ENCODE measurements at places on chromosomes 7 and 10.

- no peak for DNase-seq
Observed at GRCh38 chr10:125523347-125523746, 159.6 kb downstream of the TEX36 start.

DNA sequence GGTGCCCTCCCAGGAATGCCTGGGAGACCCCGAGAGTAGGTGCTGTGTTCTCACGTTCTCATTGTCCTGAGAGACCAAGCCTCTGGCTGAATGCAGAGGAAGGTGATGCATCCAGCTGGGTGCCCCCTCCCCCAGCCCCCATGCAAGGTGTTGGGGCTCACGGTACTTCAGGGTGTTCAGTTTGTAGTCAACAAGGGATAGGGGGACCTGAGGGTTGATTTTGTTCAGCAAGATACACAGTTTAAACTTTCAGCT lies 60.4 kb upstream of the DUSP5 start:
- DNase-seq: no peak

- DNase-seq: peak; percentile 31
Observed at GRCh38 chr10:48495282-48496045, 109.4 kb downstream of the ARHGAP22 start.

- peak; percentile 22 for DNase-seq
Observed at GRCh38 chr10:117619707-117620405, 77.3 kb downstream of the EMX2 start.

DNA sequence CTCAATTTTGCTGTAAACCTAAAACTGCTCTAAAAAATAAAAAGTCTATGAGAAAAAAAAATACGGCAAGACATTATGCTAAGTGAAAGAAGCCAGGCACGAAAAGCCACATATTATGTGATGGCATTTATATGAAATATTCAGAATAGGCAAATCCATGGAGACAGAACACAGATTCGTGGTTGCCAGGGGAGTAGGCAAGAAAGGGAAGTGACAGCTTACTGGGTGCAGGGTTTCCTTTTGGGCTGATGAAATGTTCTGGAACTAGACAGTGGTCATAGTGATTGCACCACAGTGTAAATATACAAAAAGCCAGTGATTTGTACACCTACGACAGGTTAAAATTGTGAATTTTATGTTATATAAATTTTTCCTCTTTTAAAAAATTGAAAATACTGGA lies 41.3 kb upstream of the GLI3 start:
- DNase-seq: no peak

GRCh38 chr7:5375925-5376324 lies 47.7 kb downstream of the TNRC18 start:
- no peak for DNase-seq

GRCh38 chr10:119216127-119216526 lies 8.8 kb downstream of the GRK5 start:
- DNase-seq: no peak

GRCh38 chr10:127148933-127149220 lies 47.5 kb downstream of the INSYN2A start:
- no peak for DNase-seq

- DNase-seq: no peak
Observed at GRCh38 chr7:143346018-143346417, 16.5 kb downstream of the FAM131B start.

DNA sequence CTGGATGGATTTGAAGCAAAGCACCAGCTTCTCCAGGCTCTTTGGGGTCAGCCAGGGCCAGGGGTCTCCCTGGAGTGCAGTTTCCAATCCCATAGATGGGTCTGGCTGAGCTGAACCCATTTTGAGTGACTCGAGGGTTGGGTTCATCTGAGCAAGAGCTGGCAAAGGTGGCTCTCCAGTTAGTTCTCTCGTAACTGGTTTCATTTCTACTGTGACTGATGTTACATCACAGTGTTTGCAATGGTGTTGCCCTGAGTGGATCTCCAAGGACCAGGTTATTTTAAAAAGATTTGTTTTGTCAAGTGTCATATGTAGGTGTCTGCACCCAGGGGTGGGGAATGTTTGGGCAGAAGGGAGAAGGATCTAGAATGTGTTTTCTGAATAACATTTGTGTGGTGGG lies 14.2 kb downstream of the LEP start:
- DNase-seq: no peak

DNA sequence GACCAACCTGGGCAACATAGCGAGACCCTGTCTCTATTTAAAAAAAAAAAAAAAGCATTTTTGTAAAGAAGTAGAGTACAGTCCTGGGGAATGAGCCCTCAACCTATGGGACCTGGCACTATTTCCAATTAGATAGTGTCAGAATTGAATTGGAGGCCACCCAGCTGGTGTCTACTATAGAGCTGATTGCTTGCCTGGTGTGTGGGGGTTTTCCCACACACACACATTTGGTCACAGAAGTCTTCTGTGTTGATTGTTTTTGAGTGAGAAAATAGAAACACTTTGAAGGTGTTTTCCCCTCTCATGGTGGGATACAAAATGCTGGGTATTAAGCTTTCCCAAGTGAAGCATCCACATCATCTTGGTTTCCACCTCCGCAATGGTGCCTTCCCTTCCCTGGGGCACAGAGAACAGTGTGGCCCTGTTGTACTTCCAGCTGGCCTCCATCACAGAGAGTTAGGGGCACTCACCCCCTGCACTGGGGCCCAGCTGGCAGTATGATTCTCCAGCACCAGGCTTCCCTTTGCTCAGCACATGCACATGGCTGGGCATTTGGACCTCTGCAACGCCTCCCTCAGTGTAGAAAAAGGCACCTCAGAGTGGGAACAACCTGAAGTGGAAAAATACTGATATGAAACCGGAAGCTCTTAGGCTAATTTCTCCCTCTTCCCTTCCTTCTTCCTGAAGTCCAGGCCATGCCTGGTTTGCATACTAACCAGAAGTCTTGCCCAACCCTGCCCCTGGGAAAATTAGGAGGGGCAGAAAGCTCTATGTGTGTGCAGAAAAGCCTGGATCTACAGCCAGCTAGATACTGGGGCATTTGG lies 10.7 kb upstream of the NFKB2 start:
- DNase-seq: no peak

GRCh38 chr7:41438705-41439514 lies 264.0 kb downstream of the INHBA start:
- no peak for DNase-seq

- DNase-seq: no peak
Observed at GRCh38 chr7:16993543-16993942, 111.8 kb upstream of the AGR3 start.

- DNase-seq: no peak
Observed at GRCh38 chr10:24674892-24675632, 48.6 kb downstream of the ARHGAP21 start.

DNA sequence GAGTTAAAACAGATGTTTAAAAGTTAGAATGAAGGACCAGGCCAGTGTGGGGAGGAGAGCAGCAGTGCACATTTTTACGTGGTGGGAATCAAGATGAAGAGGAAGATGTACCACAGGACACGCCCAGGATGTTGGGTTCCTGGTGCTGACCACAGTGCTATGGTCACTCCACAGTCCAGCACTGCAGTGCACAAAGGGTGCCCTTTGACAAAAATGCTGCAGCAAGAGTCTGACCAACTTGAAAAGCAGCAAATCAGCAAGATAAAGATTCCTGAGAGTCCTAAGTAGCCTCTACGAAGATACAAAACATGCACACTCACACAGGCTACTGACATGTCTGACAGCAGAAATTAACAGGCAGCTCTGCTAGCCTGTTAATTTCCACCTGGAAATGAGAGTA lies 107.1 kb downstream of the PIP4K2A start:
- DNase-seq: no peak

DNA sequence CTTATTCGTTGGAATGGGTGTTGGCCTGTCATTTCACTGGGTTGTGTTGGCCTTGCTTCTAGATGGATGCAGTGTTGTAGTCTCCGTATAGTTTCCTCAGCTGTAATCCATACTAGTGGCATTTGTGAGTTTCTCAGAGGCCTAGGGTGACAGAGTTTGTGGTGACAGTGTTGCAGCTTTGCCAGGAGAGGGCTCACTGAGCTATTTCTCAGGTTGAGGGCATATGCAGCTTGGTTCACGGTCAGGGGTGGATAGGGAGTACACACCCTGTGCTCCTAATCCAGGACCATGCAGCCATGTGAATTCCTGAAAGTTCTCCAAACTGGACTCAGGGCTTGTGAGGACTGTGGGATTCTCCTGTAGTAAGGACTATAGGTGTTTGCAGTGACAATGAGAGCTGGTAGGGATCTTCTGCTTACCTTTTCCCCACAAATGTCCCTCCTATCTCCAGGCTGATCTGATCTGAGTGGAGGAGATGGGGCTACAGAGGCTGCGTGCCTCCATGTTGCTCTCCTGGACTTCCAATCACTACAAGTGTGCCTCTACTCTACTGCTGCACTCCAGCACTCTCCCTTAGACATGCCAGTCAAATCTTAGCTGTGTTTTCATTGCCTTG lies 229.0 kb downstream of the STK31 start:
- peak; percentile 56 for DNase-seq

DNA sequence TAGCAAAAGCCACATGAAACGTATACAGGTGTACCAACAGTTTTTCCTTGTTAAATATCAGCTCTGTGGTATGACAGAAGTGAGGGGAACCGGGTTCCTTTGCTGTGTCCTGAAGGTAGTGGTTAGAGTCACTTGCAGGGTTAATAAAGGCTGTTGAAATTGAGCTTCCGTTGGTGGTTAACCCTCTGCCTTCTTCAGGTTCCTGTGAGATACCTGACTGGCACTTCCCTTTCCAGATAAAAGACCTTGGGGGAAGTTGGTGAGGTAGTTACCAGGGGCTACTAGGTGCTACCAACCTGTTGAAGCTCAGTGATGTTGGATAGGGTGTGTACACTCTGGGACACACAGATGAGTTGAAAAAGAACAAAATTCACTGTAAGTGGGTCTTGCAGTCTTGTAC lies 384.1 kb downstream of the GATA3 start:
- DNase-seq: no peak

DNA sequence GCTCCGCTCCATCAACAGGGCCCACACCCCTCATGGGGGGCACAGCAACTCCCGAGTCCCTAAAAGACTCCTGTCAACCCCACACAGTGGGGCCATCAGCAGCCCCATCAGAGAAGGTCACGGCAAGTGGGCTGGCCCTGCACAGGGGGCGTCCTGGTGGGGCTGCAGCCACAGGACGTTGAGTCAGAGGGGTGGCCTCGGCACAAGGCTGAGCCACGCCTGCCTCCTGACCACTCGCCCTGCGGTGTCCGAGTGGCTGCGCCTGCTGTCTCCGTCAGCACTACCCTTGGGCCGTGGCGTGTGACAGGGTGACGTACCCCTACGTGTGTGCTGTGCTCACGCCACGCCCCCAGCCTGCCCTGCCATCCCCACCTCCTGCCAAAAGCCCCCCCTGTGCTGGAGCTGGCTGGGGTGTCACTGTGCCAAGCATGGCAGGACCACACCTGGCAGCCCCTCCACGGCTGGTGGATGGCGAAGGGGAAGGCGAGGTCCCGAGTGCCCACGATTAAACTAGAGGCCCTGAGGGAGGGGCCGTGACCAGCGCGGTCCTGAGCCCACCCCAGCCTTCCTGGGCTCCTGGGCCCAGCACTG lies 26.0 kb upstream of the NKX6-2 start:
- no peak for DNase-seq

- peak; percentile 44 for DNase-seq
Observed at GRCh38 chr10:48450741-48451466, 144.4 kb downstream of the MAPK8 start.

DNA sequence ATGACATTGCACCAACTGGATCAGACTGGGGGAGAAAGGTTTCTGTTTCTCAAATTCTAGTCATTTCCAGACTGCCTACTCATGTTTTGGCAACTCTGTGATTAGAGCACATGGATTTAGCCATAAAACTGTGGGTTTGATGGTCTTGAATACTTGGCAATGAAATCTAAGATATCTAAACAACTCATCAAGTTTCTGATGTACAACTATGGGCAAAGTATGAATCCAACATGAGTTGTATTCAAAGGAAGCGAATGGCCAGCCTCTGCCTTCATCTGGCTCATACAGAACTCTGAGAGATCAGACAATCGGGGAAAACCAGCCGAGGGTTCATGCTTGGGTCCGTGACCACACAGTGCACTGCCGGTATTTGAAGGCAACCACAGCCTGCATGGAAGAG lies 144.3 kb downstream of the ADAM12 start:
- no peak for DNase-seq
